ENCODE measurements at places on chromosomes 4 and X.

GRCh38 chr4:184953421-184953945 lies 64.8 kb upstream of the HELT start:
- DNase-seq, result no peak

- DNase-seq, result no peak
Observed at GRCh38 chrX:77293331-77293995, 153.7 kb upstream of the FGF16 start.

GRCh38 chrX:102712216-102712966 lies at the start of gene GPRASP2:
TSS of gene GPRASP2 (plus strand) at chrX:102712448. CDS start at chrX:102714870, 2,422 bp downstream.
- peak; percentile 77 for DNase-seq

GRCh38 chrX:66004928-66005829 lies 34.7 kb downstream of the VSIG4 start:
- no peak for DNase-seq

DNA sequence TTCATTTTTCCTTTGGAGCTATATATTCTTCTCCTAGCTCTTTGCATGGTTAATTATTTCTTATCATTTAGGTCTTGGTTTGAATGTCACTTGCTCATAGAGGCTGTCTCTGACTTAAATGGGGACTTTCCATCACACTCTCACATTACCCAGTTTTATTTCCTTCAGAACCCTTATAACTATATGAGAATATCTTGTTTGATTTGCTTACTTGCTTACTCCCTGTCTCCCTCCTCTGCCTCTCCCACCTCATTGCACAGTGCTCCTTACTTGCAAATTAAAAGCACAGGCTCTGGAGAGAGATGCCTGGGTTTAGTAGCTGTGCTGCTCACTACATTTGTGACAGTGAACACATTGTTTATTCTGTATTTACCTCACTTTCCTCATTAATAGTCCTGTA lies 174.6 kb downstream of the SOWAHB start:
- DNase-seq, result no peak

GRCh38 chrX:109841869-109842579 lies 109.0 kb upstream of the ACSL4 start:
- no peak for DNase-seq

DNA sequence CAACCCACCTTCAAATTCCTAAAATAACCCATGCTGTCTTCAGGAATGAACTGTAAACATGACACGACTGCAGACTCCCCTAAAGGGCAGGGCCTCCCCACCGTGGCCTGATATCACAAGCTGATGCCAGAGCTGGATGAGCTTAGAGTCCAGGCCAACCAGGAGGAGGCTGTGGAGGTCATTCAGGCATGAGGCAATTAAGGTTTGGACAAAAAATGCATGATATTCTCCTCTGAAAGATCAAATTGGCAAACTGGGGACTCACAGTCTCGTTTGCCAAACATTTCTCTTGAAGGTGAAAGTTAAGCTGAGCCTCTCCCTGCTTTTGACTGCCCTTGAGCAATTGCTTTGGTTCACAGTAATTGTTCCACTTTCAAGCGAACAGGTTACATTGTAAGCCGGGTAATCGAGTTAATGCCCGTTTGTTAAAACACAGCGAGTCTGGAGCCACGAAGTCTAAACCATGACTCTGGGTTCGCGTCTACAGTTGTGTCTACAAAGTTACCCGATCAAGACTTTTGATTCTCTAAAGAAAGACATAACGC lies 105.6 kb downstream of the ENPP6 start:
- DNase-seq, result no peak

Data from heart left ventricle (tissue), 16 donors.